NCI-H1105 (cell line): ENCODE measurements at places on chromosomes 4 and X.
A peak's percentile ranks its signal among the peaks of the same experiment; 100 is the strongest.

GRCh38 chr4:152308951-152309350 is 226.9 kb downstream of the FBXW7 start:
- peak; percentile 42 for DNase-seq

DNA sequence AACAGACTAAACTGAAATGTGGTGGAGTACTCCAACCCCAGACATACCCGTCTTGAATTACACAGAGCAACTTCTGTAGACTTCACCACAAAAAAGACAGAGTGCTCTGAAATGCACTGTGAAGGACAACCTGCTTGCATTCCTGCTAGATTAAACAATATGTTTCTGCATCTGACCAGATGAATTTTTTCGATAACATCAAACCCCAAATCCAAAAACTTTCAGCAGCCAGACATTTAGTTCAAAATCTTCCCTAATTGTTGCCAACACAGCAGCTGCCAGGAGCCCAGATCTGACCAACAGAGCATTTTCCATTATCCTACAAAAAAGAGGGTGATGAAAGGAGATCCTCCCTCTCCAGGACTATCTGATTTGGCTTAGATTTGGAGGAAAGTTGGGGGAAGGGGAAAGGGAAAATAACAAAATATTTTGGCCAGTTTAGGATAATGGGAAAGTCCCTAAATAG is 356.5 kb downstream of the PDGFC start:
- no peak for DNase-seq

DNA sequence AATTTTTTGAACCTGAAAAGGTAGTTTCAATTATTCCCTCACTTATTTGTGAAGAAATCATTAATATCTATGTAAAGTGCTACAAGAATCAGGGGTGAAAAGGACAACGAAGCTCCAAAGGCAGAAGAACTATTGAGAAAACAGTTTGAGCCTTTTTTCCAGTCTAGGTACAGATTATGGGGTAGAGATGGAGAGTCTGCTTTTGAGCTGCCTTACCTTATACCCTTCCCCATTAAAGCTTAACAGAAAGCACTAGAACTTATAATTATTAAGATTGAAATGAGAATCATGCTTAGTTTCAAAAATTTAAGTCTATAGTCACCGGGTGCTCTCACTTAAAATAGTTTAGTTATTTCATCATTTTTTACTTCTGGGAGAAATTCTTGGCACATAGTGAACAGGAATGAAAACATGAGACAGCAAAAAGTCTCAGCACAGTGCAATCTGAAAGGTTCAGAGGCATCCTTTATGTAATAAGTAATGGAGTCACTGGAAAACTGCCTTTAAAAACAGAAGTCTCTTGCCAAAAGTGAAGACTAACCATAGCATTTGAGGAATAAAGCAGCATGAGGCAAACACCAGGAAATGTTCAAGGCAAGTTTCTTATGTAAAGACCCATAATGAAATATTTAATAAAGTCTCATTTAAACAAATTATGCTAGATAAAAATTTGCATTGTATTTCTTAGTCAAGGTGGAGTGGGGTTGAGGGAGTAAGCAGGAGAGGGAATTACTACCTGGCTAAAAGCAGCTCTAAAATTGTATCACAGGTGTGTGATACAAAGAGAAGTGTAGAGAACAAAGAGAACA is 5.1 kb upstream of the DCLK2 start:
- DNase-seq, result no peak

DNA sequence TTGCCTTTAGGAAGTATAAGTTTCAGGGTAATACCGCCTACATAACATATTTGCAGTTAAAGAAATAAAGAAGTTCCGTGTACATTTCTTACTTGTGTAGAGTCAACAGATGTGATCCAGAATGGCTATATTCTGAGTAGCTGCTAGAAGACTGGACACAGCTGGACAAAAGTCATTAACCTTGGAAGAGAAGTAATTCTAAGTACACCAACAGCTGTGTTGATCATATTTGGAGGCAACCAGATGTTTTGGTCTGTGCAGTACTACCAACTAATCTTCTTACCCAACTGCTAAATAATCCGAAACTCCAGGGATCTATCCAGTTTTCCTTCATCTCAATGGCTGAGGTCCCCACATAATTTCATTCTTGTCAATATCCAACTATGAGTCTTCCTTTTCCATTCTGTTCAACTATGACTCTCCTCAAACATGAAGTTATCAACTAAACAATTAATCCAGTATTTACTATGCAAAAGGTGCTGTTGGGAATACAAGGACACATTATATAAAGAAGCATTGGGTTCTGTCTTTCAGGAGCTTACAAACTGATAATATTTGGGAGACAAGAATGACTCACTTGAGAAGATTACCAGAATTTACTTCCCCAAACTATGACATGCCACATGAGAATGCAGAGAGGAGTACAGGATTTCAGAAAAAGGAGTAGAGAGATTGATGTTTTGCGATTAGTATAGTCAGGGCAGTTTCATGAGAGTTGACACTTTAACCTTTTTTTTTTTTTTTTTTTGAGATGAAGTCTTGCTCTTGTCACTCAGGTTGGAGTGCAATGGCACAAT is 78.2 kb downstream of the COL4A6 start:
- DNase-seq, result no peak

GRCh38 chr4:88870428-88870827 is 172.8 kb upstream of the NAP1L5 start:
- DNase-seq, result no peak

DNA sequence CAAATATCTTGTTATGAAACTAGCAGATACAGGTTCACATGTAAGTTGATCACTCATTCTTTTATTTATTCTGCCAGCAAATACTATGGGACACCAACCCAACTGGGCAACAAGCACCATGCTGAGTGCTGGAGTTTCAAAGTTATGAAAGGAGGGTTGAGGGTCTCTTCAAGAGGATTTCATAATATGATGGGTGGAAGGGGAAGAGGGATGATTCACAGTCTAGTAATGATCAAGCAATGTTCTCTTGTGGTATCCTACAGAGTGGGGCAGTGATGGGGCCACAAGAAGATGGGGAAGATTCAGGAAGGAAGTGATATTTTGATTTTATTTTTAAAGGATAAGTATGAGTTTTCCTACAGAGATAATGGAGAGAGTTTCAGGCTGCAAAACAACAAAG is 46.2 kb upstream of the TXK start:
- DNase-seq, result no peak

DNA sequence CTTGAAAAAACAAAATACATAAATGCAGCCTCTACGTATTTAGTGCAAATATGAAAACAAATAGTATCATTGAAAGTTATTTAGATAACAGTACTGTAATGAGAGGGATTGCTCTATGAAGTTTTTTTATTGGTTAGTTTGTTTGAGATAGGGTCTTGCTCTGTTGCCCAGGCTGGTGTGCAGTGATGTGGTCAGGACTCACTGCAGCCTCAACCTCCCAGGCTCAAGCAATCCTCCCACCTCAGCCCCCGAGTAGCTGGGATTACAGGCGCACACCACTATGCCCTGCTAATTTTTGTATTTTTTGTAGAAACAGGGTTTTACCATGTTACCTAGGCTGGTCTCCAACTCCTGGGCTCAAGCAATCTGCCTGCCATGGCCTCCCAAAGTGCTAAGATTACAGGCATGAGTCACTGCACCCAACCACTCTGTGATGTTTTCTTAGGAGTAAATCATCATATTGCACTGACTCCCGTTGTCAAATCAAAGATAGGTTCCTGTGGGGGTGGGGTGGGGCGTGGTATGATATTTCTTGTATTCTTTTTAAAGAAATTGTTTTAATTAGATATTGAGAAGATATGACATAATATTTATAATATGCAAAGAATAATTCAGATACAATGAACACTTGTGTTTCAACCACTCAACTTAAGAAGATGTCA is 75.8 kb downstream of the ATG4A start:
- no peak for DNase-seq

DNA sequence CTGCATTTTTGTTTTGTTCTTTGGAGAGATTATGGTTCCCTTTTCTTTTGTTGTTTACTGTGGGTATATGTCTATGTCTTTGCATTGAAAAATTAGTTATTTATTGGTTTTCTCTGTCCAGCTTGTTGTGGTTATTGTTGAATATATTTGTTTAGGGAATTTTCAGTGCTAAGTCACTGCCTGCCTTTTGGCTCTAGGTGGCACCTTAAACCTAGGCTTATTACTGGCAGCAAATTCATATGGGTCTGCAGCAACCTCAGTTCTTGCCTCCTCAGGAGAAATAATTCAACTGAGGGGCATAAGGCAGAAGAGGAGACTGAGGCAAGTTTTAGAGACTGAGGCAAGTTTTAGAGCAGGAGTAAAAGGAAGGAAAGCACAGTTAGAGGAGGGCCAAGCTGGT is 1157.3 kb upstream of the AGA start:
- no peak for DNase-seq

DNA sequence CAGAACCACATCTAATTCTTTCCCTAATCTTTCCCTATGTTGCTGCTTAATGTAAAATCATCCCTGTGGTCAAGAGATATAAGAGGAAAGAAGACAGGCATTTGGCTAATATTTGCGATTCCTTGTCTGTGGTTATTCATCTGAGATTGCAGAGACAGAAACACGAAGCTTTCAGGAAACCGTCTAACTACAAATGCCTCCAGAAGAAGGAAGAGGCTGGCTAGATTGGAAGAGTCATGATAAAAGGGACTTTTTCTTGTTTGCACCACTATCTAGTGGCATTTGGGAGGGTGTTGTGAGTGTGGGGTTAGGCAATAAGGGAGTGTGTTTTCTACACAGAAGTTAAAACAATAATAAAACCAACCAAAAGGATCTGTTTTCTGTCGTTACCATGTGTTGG is 43.9 kb downstream of the TMEM154 start:
- no peak for DNase-seq

GRCh38 chrX:86714441-86714840 is 566.2 kb downstream of the DACH2 start:
- DNase-seq, result no peak

DNA sequence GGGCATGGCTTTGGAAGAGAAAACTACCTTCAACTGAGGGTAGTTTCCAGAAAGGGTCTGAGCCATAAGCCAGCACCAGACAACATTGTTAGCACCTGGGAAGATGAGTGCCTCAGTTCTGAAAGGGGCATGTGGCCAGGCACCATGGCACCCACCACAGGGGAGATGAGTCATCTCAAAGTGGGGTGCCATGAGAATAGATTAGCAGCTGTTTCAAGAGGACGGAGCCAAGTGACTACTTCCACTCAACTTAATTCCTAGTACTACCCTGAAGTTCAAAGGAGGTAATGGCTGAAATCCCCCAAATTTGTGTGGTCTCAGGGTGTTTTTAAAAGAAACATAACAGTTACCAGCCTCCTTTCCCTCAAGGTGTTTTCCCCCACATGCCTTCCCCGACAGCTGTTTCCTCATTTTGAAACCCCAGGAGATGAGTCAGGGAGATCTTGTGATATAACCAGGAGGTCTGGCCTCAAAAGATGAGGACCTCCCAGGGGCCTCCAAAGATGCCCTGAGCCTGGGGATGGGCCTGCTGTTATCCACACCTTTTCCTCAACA is 27.8 kb upstream of the FTHL17 start:
- no peak for DNase-seq

DNA sequence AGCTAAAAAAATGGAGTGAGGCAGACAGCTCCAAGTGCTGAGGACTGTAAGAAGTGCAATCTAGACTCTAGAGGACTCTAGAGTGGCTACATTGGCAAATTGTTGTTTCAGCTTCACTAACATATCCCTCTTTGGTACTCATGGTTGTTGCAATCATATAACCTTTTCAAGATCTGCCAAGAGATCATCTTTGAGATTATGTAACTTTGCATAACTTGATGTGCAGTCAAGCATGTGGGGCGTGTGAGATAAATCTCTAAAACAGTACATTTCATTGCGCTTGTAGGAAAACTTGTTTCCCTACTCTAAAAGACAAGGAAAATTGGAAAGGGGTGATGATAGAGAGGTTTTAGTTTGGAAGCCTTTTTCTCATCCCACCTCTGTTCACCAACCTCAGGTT is 11.2 kb upstream of the BRS3 start:
- DNase-seq, result no peak

- no peak for DNase-seq
Measured at GRCh38 chrX:77436271-77436670, 10.9 kb upstream of the FGF16 start.

DNA sequence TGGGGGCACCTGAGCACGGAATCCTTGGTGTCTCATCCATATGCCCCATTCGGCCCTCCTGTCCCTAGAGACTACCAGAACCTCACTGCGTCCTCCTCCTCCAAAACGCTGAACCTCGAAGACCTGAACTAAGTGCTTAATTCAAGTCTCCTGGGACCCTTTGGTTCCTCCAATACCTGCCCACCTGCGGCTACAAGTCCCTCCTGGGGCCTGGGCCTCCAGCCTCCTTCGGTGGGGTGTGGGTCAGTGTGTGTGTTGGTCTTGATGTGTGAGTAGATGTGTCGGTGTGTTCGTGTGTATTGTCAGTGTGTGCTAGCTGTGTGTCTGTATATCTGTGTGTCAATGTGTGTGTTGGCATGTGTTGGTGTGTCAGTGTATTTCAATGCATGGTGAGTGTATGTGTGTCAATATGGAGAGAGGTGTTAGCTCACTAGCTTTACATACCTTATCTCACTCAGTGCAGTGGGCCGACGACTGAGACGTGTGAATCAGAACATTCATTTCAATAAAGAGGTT is 2.6 kb upstream of the SEPTIN6 start:
- no peak for DNase-seq

- DNase-seq, result no peak
Measured at GRCh38 chr4:164977243-164978164, at the start of gene TRIM61. TRIM61 (minus strand) TSS chr4:164977657; CDS start chr4:164970002, 7,655 bp downstream.

DNA sequence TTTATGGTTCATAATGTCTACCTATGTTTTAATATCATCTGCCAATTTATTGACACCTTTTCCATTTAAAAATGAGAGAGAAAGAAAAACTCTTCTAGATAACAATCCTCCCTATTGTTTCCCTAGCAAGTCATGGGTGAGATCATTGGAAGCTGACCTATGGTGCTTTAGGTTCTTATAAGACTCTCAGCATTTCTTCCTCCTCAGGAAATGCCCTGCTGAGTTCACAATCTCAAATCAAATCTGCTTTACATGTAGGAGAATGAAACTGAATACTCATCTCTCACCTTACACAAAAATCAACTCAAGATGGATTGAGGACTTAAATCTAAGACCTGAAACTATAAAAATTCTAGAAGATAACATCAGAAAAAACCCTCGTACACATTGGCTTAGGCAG is 267.4 kb downstream of the RAPGEF2 start:
- DNase-seq, result no peak

DNA sequence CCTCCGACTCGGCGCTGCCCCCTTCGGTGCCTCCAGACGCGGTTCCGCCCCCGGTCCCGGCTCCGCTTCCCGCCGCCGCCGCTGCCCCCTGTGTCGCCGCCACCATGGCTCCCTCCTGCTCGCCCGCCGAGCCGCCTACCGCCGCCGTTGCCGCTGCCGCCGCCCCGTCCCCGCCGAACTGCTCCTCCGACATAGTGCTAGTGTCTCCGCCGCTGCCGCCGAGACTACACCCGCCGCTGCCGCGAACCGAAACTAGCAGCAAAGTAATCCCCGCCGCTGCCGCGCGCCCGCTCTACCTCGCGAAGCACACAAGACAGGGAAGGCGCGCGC is 340 bp downstream of the HNRNPD start:
- no peak for DNase-seq

- DNase-seq, result no peak
Measured at GRCh38 chr4:44462259-44462658, 13.7 kb upstream of the KCTD8 start.
